ENCODE measurements at places on chromosomes 16 and 17.

- no peaks in the 10 kb centered on the region for H3K36me3 ChIP-seq
- DNase-seq = no peak
- H3K27me3 ChIP-seq = no peaks in the 10 kb centered on the region
- no peak overlapping the region for H3K4me3 ChIP-seq
- no peak overlapping the region for H3K27ac ChIP-seq
Measured at GRCh38 chr17:69096541-69096940, 35.8 kb upstream of the ABCA9 start.

DNA sequence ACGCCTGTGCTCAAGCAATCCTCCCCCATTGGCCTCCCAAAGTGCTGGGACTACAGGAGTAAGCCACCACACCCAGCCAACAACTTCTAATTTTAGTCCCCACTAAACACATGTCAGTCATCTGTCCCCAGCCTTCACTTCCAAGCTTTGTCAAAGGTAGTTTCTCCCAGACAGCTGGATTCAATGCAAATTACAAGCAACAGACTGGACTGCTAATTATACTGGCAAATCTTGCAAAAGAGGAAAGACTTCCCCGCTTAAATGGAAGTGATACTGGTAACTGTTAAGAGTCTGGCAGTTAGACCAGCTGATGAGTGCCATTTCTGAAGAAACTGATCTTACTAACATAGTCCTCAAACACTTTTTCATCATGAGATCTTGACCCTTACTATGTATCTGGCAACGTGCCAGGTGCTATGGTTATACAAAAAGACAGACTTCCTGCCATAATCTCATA, 8.2 kb upstream of the GGA2 start:
- H3K4me3 ChIP-seq = no peak overlapping the region
- no peaks in the 10 kb centered on the region for H3K4me1 ChIP-seq
- DNase-seq = no peak
- H3K36me3 ChIP-seq = no peaks in the 10 kb centered on the region
- H3K27ac ChIP-seq = no peak overlapping the region

- H3K4me1 ChIP-seq = peaks cover 62% of the 10 kb centered on the region
- H3K27ac ChIP-seq = peak within 1 kb of the TSS; percentile 97
- peak within 1 kb of the TSS; percentile 62 for H3K4me3 ChIP-seq
- no peaks in the 10 kb centered on the region for H3K27me3 ChIP-seq
Measured at GRCh38 chr17:63774141-63774968, at the start of gene DDX42. Gene DDX42, plus strand, starts transcription at chr17:63774170. Its CDS starts 12,880 bp downstream, at chr17:63787050.

GRCh38 chr16:1772362-1772907, at the start of gene EME2:
Gene EME2, plus strand, starts transcription at chr16:1772810. Its CDS starts 418 bp downstream, at chr16:1773228.
- peak within 1 kb of the TSS; percentile 96 for H3K27ac ChIP-seq
- DNase-seq = no peak
- H3K4me3 ChIP-seq = peak within 1 kb of the TSS; percentile 95
- H3K4me1 ChIP-seq = peaks cover 48% of the 10 kb centered on the region
- no peaks in the 10 kb centered on the region for H3K27me3 ChIP-seq

GRCh38 chr17:32158870-32159585, 16.7 kb downstream of the RHOT1 start:
- H3K27me3 ChIP-seq = no peaks in the 10 kb centered on the region
- no peaks in the 10 kb centered on the region for H3K36me3 ChIP-seq
- no peak overlapping the region for H3K4me3 ChIP-seq

DNA sequence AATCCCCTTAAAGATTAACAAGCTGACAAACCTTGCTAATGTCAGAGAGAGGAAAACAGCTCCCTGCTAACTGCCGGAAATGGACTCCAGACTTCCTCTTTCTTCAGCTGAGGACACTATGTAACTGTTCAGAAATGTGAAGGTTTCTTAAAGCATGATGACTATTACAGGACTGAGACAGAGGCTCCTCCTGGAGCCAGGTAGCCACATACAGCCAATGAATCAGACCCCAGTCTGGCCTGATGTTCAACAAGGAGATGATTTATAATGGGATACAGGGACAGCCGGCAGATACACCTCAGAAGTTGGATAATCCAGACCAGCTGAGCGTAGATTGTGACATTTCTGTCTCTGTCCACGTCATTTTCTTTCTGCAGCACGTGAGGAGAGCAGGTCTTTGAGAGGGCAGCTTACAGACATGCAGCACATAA, 216.2 kb downstream of the HS3ST3A1 start:
- H3K27ac ChIP-seq = no peak overlapping the region
- no peaks in the 10 kb centered on the region for H3K36me3 ChIP-seq
- no peaks in the 10 kb centered on the region for H3K4me1 ChIP-seq
- no peak overlapping the region for H3K4me3 ChIP-seq
- DNase-seq = no peak

GRCh38 chr16:67884684-67885083, at the start of gene NRN1L:
Gene NRN1L, plus strand, starts transcription at chr16:67884885. Its CDS starts 19 bp downstream, at chr16:67884904.
- no peak within 1 kb of the TSS for H3K27ac ChIP-seq
- H3K36me3 ChIP-seq = peaks cover 24% of the 10 kb centered on the region
- no peaks in the 10 kb centered on the region for H3K27me3 ChIP-seq

DNA sequence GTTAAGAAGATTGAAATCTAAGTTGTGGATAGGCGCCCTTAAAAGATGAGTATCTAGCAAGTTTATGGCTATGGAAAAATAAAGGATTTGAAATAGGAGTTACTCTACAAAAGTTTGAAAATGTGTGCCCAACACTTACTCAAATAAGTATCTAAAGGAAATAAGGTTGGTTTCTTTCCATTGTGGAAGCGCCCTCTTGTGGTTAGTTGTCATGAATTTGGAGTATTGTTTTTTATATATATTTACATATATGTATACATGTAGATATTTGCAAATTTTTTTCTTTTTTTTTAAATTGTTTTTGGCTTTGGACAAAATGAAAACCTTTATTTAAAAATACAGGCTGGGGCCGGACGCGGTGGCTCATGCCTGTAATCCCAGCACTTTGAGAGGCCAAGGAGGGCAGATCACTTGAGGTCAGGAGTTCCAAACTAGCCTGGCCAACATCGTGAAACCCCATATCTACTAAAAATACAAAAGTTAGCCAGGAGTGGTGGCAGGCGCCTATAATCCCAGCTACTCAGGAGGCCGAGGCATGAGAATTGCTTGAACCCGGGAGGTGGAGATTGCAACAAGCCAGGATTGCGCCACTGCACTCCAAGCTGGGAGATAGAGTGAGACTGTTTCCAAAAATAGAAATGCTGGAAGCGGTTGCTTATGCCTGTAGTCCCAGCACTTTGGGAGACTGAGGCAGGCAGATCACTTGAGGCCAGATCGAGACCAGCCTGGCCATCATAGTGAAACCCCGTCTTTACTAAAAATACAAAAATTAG, 24.0 kb upstream of the VPS4A start:
- no peaks in the 10 kb centered on the region for H3K27me3 ChIP-seq
- peak; percentile 48 for DNase-seq
- H3K4me1 ChIP-seq = peaks cover 3% of the 10 kb centered on the region
- no peak overlapping the region for H3K27ac ChIP-seq
- H3K4me3 ChIP-seq = no peak overlapping the region

All from body of pancreas (tissue), 4 donors.